Ovary (tissue), 10 donors: ENCODE measurements at places on chromosomes 7 and 10. TPM values are rescaled to one million over a fixed set of nuclear protein-coding genes. Genes with fewer than 3 reads are reported as not detected.

- H3K4me3 ChIP-seq = peak overlapping the region; percentile 24
- H3K4me1 ChIP-seq = peaks cover 1% of the 10 kb centered on the region
- DNase-seq = peak; percentile 33
- no peak overlapping the region for H3K27ac ChIP-seq
These were observed 887 bp downstream of the COL13A1 start for GRCh38 chr10:69802424-69803161.

GRCh38 chr7:152969335-152969734, 209.8 kb downstream of the ACTR3B start:
- H3K36me3 ChIP-seq = no peaks in the 10 kb centered on the region

The MAGI2 gene
- total RNA-seq = 20.3 TPM

GRCh38 chr7:101255796-101256195, 10.9 kb upstream of the FIS1 start:
- no peaks in the 10 kb centered on the region for H3K36me3 ChIP-seq
- H3K4me1 ChIP-seq = peaks cover 6% of the 10 kb centered on the region
- H3K27me3 ChIP-seq = no peaks in the 10 kb centered on the region

The PDE6C gene
- total RNA-seq = not detected

DNA sequence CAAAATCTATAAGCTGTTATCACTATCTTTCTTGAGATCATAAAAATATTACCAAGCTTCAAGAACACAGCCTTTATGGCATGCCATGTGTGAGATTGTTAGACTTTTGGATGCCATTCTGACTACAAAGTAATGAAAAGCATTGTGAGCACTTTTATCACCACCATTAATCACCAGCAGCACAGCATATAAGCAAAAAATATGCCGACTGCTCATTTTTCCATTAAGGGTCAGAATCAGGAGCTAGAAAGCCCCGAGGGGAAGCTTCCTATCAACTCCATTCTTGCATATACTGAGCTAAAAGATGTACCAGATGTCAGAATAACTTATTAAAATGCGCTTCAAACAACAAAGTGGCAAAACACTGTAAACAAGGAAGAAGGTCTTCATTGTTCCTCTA, 114.3 kb downstream of the LMBR1 start:
- no peak overlapping the region for H3K4me3 ChIP-seq
- H3K4me1 ChIP-seq = no peaks in the 10 kb centered on the region
- H3K27ac ChIP-seq = no peak overlapping the region
- H3K36me3 ChIP-seq = no peaks in the 10 kb centered on the region
- no peaks in the 10 kb centered on the region for H3K27me3 ChIP-seq

The CCL24 gene
- not detected for total RNA-seq

The MPP7 gene
- 13.3 TPM for total RNA-seq

DNA sequence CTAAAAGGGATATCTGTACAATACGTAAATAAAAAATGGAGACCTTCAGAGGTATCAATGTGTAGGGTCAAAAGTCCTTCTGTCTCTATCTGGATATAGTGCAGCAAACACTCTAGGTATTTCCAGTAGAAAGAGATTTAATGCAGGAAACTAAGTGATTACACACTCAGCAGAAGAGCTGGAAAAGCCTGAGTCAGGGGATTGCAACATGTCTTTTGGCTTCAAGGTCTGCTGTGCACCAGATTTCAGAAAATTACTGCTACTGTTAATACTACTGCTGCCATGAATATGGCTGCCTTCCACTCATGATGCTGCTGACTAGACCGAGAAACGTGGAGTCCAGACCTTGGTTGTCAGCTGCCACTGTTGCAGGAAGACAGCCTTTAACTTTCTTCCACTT, 94.9 kb upstream of the DLX6 start:
- H3K27me3 ChIP-seq = no peaks in the 10 kb centered on the region
- H3K27ac ChIP-seq = no peak overlapping the region
- DNase-seq = no peak
- H3K36me3 ChIP-seq = no peaks in the 10 kb centered on the region

The CACUL1 gene
- total RNA-seq = 21.1 TPM

GRCh38 chr10:97596101-97597082, 6.9 kb downstream of the C10orf62 start:
- H3K4me1 ChIP-seq = peaks cover 2% of the 10 kb centered on the region
- no peak overlapping the region for H3K27ac ChIP-seq
- no peaks in the 10 kb centered on the region for H3K36me3 ChIP-seq
- H3K27me3 ChIP-seq = no peaks in the 10 kb centered on the region
